ENCODE measurements at places on chromosomes 7 and 10. TPM values are rescaled to one million over a fixed set of nuclear protein-coding genes. Genes with fewer than 3 reads are reported as not detected.

The ACTL6B gene
- total RNA-seq, result 2.4 TPM

DNA sequence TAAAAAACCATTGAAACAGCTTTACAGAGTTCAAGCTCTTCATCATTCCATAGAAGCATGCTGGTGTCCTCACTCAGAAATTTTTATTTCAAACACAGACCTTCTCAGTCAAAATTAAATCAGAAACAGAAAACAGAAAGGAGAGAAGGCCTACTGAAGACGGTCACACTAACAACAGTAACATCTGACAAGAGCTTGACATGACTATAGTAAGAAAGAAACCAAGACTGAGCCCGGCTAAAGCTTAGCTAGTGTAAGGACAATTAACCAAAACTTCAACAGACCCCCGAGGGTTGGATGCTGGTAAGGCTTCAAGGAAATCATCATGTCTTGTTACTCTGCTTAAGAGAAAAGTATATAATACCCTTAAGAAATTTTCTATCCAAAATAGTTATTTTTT lies 38.6 kb downstream of the MTPN start:
- no peak overlapping the region for H3K27ac ChIP-seq
- no peak for DNase-seq
- H3K4me3 ChIP-seq, result no peak overlapping the region
- H3K27me3 ChIP-seq, result no peaks in the 10 kb centered on the region
- no peaks in the 10 kb centered on the region for H3K36me3 ChIP-seq
- H3K4me1 ChIP-seq, result peaks cover 13% of the 10 kb centered on the region

DNA sequence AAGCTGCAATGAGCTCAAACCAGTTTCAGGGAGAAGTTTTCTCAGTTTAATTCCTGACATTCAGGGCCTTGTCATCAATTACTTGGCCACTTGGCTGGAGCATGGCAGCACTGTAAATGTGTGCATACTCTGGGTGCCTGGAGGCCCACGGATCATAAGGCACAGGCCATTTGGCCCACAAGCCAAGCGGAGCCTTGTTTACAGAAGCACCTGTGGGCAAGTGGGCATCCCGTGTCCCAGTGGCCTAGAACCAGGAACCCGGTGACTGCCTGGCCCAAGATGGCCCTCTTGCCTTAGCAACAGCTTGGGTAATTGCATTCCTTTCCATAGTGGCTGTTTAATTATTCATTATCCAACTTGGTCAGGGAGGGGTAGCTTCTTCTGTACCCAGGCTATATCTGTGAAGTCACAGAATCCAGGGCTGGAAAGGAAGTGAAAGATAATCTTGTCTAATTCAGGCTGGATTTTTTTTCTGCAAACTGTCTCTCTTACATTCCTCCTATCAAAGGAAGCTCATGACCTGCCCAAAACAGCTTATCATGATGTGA lies 426.4 kb upstream of the ZMIZ1 start:
- H3K4me3 ChIP-seq, result no peak overlapping the region
- H3K27me3 ChIP-seq, result no peaks in the 10 kb centered on the region
- no peak for DNase-seq
- H3K36me3 ChIP-seq, result no peaks in the 10 kb centered on the region
- peaks cover 16% of the 10 kb centered on the region for H3K4me1 ChIP-seq

GRCh38 chr7:42193471-42194129 lies 43.4 kb downstream of the GLI3 start:
- peaks cover 12% of the 10 kb centered on the region for H3K36me3 ChIP-seq
- H3K27ac ChIP-seq, result peak overlapping the region; percentile 93
- H3K4me3 ChIP-seq, result peak overlapping the region; percentile 58
- DNase-seq, result no peak
- peaks cover 75% of the 10 kb centered on the region for H3K4me1 ChIP-seq
